ENCODE measurements at places on chromosomes 4 and X.
A peak's percentile ranks its signal among the peaks of the same experiment; 100 is the strongest.

GRCh38 chr4:182829196-182829595 lies 88.0 kb downstream of the DCTD start:
- no peak for DNase-seq

- no peak for DNase-seq
Measured at GRCh38 chr4:77930154-77930639, 67.6 kb downstream of the MRPL1 start.

- peak; percentile 48 for DNase-seq
Measured at GRCh38 chr4:180059216-180059881, 2183.9 kb upstream of the TENM3 start.

- peak; percentile 58 for DNase-seq
Measured at GRCh38 chr4:17276776-17277175, 235.1 kb downstream of the QDPR start.

DNA sequence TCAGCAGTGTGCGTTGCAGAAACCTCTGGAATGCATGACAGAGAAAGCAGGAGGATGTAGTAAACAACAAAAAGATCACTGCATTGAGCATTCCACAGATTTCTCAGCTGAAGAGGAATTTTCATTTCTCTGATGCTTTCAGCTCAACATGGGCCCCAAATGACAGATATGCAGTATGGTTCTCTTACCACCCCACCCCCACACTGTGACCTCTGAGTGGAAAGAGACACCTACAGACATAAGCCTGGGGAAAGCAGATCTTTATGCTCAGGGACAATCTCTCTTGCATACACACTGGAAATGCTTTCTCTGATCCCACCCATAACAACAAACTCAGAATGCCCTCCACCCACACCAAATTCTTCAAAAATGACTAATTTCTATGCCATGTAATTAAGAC lies 983.7 kb upstream of the LCORL start:
- peak; percentile 52 for DNase-seq

DNA sequence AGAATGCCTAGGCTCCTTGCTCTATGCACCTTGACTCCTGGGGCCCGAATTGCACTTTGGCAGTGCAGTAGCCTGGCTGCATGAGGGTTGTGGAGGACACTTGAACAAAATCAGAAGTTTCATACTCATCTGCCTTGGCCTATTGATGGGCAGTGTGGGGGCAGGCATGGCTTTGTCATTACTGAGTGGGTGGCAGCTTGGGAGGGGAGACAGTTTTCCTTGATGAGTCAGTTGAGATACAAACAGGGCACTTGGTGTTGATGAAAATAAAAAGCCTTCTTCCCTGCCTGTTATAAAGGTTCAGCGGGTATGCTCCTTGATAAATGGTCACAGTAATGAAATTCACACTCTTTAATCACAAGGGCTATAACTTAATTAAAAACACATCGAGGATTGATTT lies 126.8 kb upstream of the MAMLD1 start:
- DNase-seq, result peak; percentile 20
